ENCODE measurements at places on chromosomes 6 and 20.

GRCh38 chr20:58239216-58239615 lies 10.8 kb upstream of the ANKRD60 start:
- DNase-seq = peak; percentile 22

- DNase-seq = no peak
These were observed 31.8 kb downstream of the CDH22 start for GRCh38 chr20:46276531-46276930.

GRCh38 chr6:109237986-109238329 lies 142.7 kb downstream of the CEP57L1 start:
- DNase-seq = no peak

DNA sequence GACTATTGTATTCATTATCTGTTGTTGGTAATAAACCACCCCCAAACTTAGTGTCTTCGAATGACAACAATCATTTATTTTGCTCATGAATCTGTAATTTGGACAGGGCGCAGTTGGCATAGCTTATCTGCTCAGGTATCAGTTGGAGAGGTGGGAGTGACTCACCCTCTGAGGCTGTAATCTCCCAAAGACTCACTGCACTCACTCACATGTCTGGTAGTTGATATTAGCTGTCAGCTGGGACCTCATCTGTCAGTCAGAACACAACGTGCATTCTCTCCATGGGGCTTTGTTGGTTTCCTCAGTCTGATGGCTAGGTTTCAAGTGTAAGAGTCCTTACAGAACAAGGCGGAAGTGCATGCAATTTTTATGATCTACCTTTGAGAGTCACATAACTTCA lies 219.0 kb upstream of the PRND start:
- no peak for DNase-seq

- DNase-seq = peak; percentile 16
These were observed 29.8 kb downstream of the C6orf89 start for GRCh38 chr6:36915599-36915998.

DNA sequence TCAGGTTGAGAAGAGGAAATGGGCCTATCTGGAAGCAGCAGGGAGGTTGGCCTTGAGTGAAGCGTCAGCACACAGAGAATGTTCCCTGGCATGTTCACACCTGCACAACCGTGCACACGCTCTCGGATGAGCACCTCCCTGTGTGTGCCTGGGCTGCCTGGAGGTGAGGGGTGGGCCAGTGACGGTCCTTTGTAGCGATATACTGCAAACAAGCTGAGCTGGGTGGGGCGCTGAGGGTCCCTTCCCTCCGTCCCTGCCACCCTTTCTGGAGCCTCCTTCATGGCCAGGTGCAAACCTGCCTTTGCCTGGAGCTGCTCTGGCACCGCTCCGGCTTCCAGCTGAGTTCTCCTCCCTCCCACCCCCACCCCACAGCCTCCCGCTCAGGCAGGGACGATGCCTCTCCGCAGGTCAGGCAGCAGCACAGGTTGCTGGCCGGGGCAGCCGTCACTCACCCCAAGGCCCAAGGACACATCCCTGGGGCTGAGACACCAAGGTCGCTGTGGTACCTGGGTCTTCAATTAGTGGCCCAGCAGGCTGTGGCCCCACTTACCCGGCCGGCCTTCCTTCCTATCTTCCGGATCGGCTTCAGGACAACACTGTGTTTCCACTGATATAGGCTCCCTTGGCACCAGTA lies 111.6 kb downstream of the ERMARD start:
- peak; percentile 47 for DNase-seq

DNA sequence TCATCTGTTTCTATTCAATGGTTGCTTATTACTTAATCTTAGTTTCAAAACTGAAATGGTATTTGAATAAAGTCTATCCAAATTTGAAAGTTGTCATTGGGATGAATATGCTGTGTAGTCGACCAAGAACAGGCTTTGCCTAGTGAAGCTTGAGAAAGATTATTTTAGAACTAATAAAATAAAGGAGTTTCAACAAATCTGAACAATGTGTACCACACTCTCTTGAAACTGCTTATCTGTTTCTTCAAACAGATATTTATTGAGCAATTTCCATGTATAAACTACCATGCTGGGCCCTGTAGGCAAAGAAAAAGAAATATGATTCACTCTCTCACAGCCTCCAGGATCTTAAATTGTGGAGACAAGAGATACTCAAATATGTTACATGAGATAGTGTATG lies 174.4 kb downstream of the OGFRL1 start:
- no peak for DNase-seq

- no peak for DNase-seq
These were observed 249.4 kb downstream of the PTPRK start for GRCh38 chr6:128271011-128271410.

- no peak for DNase-seq
These were observed 88.8 kb downstream of the PRSS35 start for GRCh38 chr6:83601119-83601518.

DNA sequence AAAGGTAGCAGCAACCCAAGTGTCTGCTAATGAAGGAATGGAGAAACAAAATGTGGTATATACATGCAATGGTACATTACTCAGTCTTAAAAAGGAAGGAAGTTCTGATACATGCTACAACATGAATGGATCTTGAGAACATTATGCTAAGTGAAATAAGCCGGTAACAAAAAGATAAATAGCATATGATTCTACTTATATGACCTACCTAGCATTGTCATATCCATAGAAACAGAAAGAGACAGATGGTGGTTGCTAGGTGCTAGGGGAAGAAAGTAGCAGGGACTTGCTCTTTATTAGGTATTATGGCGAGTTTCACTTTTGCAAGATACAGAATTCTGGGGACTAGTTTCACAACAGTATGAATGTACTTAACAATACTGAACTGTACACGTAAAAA lies 46.6 kb downstream of the UBR2 start:
- DNase-seq = no peak

GRCh38 chr20:54056762-54057639 lies 13.4 kb downstream of the BCAS1 start:
- DNase-seq = no peak

DNA sequence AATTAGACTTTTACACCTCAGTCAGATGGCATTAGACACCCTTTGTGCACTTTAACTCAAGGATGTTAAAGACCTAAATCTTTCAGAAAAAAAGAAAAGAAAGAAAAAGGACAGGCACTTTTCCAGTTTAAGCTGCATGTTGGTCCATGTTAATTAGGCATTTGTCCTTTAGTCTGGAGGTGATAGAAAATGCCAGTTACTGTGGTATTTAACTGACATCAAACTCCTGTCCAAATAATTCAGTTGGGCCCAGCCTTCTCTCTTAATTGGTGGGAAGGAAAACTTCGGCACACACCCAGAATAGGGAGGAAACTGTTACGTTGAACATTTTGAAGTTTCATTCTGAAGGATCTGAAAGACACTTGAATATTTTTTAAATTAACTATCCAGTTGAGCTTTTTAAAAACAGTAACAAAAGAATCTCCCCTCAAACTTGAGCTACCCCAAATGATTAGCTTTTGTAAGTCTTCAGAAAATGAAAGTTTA lies 30.3 kb downstream of the RREB1 start:
- no peak for DNase-seq

GRCh38 chr6:160931378-160932310 lies 59.9 kb upstream of the MAP3K4 start:
- DNase-seq = no peak

GRCh38 chr6:112911959-112912358 lies 564.8 kb downstream of the RFPL4B start:
- DNase-seq = no peak

DNA sequence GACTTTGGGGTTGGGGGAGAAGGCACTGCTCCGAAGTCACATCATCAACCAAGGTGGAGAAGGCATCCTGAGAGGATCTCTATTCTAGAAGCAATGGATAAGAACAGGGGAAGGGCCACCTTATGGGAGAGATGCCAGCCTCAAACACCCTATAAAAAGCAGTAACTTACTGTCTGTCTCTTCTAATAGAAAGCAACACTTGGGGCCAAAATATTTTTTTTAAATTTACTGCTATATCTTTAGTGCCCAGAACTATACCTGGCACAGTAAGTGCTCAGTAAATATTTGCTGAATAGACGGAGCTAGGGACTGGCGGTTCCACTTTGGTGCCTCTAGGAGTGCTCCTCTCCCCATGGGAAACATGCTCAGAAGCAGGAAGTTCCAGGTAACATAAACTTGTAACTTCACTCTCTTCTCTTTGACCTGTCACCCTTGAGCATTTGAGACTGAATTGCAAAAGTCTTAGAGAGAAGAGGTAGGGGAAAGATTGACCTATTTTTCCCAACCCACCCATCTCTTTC lies 807 bp upstream of the OTOR start:
- no peak for DNase-seq

DNA sequence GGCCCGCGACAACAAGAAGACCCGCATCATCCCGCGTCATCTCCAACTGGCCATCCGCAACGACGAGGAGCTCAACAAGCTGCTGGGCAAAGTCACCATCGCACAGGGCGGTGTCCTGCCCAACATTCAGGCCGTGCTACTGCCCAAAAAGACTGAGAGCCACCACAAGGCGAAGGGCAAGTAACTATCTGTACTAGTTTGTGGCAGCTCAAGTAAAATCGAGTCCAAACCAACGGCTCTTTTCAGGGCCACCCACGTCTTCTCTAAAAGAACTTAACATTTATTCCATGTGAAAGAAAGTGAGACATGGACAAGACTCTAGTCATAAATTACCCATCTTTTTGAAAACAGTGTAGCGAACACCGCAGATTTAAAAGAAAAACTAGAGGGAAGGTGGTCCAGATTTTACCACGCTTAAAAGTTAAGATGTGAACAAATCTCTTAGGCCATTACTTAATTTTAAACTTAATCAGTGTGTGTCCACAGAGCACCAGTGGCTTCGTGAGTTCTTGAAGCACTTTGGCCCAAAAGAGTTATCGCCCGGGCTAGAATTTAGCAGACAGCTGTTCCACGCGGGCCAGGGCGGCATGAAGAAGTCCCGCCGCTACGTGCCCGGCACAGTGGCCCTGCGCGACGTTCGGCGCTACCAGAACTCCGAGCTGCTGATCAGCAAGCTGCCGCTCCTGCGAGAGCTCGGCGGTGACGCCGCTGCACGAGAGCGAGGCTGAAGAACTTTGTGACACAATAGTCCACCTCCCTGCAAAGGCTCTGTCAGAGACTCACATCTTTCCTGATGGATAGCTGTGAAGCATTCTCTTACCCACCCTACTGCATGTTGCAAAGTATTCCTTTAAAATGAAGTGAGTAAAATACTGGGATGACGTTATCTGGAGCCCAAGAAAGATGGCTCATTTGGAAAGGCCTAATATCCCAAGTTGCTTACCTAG lies 113.9 kb upstream of the PRSS16 start:
- peak; percentile 92 for DNase-seq

GRCh38 chr20:1323830-1324597 lies 4.9 kb downstream of the SDCBP2 start:
- DNase-seq = peak; percentile 29

DNA sequence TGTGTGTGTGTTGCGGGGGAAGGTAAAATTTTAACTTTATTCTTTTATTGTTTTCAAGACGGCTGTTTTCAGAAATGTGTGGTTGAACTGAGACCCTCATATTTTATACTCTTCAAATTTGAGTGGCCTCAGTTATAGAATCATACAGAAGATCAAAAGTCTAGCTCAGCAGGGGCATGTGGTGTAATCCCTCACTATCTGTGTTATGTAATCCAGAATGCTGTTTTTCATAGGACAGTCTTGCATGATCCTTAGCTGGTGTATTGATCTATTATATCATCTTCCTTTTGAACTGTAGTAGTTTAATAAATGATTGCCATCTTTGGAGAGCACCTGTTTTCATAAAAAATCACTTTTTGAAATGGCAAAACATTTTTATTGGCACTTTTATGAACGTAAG lies 1.4 kb downstream of the PLCB4 start:
- no peak for DNase-seq

DNA sequence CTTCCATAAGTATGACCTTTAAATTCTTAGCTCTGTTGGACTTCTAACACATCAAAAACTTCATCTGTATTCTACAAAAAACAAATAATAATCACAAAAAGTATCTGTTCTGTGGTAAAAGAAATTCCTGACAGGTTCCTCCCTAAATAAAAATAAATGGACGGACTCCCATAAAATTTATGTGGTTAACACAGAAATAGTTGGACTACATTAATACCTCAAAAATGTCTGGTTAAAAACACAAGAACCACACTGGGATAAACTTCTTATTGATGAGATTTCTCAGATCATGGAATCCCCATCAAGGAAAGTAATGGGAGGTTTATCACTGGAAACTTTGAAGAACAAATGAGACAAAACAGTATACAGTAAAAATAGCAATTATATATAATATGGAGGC lies 172.4 kb downstream of the MOXD1 start:
- DNase-seq = no peak

GRCh38 chr20:64099086-64099786 lies 8.1 kb downstream of the NPBWR2 start:
- no peak for DNase-seq

- peak; percentile 98 for DNase-seq
These were observed at the start of gene TTK for GRCh38 chr6:80004173-80005072. TSS of gene TTK (plus strand) at chr6:80004649. CDS start at chr6:80005844, 1,195 bp downstream.

GRCh38 chr20:914727-915498 lies 1.2 kb downstream of the ANGPT4 start:
- DNase-seq = no peak

- no peak for DNase-seq
These were observed 863.4 kb downstream of the DHX35 start for GRCh38 chr20:39825524-39825923.

- DNase-seq = no peak
These were observed 21.2 kb downstream of the HECA start for GRCh38 chr6:139156102-139156501.

- peak; percentile 41 for DNase-seq
These were observed 55.2 kb upstream of the MAFB start for GRCh38 chr20:40744072-40744817.

DNA sequence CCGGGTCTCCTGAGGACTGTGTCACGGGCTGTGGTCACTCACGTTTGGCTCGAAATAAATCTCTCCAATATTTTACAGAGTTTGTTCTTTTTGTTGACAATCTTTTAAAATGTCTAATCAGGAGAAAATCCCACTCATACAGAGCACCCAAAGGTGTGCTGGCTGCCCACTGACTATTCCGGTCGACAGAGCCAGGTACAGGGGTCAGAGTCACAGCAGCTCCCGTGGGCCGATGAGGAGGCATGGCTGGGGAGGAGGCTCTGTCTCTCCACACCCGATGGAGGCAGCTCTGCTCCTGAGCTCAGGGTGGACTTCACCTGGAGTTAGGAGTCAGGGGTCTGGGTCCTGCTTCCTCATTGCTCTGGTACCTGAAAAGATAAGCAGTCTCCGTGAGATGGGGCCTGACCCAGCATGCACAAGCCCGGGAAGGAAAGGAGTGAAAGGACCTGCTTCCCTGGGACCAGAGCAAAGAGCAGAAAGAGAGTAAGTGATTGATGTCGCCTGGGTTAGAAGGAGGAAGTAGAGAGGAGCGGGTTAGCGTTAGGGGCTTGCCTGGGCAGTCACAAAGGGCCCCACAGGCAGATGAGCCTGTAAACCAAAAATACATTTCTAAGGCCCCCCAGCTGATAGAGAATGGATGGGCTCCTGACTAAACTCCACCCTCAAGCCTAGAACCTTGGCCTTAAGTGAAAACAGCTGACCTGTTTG lies 53.5 kb upstream of the UNC93A start:
- DNase-seq = no peak

GRCh38 chr6:65638047-65638831 lies 68.8 kb downstream of the EYS start:
- peak; percentile 74 for DNase-seq
